ENCODE measurements at places on chromosomes 11 and 22.

- no peak for DNase-seq
These were observed 5.1 kb upstream of the APLP2 start for GRCh38 chr11:130064596-130064995.

GRCh38 chr11:93329936-93330445 lies 551 bp upstream of the DEUP1 start:
- no peak for DNase-seq

DNA sequence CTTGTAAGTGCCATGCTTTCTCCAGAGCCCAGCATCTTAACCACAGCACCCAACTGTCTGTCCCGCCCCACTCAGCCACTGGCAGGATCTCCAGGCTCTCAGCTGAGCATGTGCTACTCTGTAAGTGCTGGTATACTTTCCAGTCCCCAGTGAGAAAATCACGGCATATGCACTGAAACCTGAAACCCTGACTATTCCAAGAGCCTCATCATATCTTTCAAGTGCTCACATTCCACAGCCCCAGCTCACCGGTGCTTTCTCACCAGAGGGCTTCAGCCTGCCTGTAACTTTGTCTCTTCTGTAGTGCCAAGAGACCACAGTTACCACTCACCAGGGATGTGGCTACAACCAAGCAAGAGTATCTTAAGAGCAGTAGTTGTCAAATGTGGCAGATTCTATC lies 24.4 kb upstream of the PAMR1 start:
- no peak for DNase-seq

- no peak for DNase-seq
These were observed 235.0 kb downstream of the MIAT start for GRCh38 chr22:26892166-26893041.

DNA sequence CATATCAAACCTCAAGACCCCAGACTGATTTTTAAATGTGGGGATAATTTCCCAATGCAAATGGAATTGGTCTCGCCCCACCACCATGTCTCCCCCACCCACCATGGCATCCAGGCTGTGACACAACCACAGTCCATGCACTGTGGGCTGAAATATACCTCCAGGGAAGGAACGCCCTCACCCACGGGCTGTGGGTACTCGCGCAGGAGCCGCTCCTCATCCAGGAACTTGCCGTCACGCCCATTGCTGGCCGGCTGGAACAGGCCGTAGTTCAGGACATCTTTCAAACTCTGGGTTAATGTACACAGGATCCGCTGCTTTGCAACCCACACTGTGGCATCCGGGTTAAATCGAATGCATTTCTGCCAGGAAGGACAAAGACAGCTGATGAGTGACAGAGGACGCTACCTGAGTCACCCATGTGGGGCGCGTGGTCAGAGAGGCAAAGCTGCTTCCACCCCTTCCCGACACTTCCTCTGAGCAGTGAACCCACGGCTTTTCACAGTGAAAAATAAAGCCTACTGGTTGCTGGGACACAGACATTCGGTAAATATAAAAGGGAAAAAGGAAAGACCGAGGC lies 133.6 kb downstream of the SHANK2 start:
- no peak for DNase-seq

DNA sequence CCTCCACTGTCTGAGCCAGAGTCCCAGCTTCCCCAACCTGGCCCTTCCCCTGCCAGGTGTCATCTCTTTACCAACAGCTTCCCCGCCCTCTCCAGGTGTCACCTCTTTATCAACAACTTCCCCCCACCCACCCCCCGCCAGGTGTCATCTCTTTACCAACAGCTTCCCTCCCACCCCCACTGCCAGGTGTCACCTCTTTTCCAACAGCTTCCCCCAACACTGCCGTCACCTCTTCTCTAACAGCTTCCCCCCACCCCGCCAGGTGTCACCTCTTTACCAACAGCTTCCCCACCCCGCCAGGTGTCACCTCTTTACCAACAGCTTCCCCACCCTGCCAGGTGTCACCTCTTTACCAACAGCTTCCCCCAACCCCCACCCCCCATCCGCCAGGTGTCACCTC lies 29.8 kb upstream of the TTLL12 start:
- DNase-seq, result no peak

DNA sequence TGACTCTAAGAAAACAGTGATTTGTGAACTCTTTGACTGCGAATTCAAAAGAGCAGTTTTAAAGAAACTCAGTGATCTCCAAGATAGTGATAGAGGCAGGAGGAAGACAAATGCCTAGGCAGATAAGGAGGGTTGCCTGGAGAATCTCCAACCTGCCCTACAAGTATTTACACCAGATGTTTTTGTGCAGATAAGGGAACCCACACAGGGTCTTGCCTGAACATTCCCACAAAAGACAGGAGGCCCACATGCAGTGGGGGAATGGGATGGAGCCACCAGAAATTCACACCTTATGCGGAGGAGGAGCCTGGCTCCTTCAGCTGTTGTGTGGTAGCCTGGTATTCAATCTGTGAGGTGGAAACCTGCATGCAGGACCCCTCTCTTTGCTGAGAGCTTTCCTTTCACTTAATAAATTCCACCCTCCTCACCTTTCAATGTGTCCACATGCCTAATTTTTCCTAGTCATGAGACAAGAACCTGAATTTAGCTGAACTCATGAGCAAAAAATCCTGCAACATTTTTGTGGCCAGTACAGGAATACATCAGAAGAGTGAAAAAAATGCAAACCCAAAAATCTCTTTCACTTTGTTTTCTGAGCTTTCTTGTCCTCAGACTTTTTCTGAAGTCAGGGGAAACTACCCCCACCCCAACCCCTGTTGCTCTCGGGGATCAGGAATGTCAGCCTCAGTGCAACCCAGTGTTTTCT lies 8.1 kb upstream of the GLYAT start:
- DNase-seq, result no peak

GRCh38 chr22:49392841-49393510 lies 434.7 kb downstream of the BRD1 start:
- DNase-seq, result no peak

DNA sequence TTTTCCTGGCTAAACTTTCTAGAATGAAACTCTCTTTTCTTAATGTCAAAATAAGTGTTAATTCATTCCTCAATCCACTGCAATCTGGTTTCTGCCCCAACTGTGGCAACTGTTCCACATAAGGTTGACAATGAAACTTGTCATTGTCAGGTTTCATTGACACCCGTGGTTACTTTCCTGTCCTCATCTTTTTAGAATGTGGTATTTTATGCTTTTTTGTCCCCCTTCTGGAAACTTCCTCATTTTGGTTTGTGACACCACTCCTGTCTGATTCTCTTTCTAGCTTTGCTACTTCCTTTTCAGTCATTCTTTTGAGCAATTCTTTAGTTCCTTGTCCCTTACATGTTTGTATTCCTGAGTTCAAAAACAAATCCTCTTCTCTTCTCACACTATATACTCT lies 7.5 kb upstream of the PDE3B start:
- DNase-seq, result no peak

GRCh38 chr11:17443926-17444690 lies 32.5 kb downstream of the ABCC8 start:
- no peak for DNase-seq

GRCh38 chr11:75938543-75938942 lies 123.5 kb downstream of the UVRAG start:
- no peak for DNase-seq

DNA sequence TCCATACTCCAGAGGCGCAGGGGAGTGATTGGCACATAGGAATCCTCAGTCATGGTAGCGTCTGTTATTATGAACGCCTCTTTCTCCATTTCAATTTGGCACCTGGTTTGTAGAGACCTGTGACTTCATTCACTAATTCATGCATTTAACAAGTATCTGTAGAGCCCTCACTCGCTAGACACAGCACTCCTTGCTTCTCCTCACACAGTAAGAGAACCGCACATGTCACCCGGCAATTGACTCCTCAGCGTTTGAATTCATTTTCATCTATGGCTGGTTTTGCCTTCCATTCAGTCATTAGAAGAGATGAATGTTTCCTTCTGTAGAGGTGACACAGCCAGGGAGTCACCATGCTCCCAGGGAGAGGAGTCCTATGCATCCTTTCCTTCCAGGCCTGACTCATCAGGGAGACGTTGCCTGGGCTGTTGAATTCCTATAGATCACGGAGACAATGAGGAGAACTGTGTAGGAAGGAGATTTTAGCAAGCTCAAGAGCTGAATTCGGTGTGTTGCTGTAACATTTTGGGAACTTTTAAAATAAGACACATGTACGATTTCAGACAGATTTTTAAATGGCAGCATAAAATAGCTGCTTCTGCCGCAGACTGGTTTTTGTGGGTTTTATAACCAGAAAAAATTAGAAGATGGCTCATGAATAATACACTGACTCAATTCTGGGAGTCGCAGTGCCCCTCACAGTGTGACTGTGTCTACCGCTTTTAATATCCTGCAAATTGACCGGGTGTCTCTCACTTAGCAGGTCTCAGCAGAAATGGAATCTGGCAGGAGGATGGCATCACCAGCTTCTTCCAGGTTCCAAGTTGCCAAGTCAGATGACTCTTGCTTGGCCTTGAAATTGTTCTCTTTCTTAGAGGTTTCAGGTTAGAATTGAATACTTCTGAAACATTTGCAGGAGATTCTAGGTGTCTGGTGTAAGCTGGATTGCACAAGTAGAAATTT lies 44.4 kb upstream of the CLMP start:
- DNase-seq, result no peak

- no peak for DNase-seq
These were observed 9.6 kb upstream of the UCP3 start for GRCh38 chr11:74018331-74019005.

GRCh38 chr22:30855266-30855665 lies 113.3 kb downstream of the MORC2 start:
- no peak for DNase-seq

- DNase-seq, result no peak
These were observed 312.3 kb downstream of the MN1 start for GRCh38 chr22:27489178-27489675.

DNA sequence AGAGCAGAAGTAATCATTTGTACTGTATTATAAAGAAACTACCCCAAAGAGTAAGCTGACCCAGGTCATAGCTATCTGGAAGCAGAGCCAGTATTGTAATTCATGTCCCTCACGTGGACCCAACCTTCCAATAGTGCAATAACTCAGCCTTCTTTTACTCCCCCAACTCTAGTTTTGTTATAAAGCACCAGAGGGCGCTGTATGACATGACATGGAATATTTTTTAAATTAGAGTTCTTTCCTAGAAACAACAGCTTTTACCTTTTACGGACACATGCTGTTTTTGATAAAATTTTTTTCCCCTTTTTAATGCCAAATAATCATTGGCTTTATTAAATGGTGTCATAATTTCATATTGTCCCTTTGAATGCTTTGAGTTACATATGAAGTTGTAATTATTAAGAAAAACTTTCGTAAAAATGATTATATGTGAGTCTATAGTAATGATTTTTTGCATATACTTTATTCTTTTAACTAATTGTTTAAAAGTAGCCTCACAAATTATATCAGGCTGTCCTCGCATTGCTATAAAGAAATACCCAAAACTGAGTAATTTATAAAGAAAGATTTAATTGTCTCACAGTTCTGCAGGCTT lies 76.9 kb downstream of the DKK3 start:
- DNase-seq, result no peak

GRCh38 chr11:75656044-75656727 lies 12.7 kb downstream of the MAP6 start:
- DNase-seq, result no peak

DNA sequence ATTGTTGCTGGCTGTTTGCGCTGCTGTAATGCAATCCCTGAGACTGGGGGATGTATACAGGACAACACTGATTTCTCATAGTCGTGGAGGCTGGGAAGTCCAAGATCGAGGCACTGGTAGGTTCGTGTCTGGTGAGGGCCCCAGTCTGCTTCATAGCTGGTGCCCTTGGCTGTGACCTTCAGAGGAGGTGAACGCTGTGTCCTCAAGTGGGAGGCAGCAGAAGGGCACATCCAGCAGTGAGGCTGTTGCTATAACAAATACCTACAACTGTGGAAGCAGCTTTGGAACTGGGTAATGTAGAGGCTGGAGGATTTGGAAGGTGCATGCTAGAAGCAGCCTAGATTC lies 21.3 kb downstream of the KRTAP5-5 start:
- DNase-seq, result no peak

DNA sequence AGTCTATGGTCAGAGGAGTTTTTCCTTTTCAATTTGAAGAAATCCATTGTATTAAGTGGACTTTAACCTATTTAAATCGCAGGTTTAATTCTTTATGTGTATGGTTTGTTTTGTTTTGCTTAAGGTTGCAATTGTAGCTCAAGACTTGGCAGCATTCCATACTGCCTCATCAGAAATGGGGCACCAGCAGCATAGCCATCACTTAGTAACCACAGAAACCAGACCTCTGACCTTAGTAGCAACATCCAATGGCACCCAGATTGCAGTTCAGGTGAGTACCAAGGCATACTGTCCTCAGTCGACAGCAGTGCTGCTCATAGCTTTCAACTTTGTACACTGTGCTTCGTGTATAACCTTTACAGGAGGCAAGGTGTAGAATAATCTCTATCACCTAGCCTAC lies 48.4 kb upstream of the WEE1 start:
- no peak for DNase-seq

- no peak for DNase-seq
These were observed 456 bp upstream of the SPI1 start for GRCh38 chr11:47378836-47379170.

DNA sequence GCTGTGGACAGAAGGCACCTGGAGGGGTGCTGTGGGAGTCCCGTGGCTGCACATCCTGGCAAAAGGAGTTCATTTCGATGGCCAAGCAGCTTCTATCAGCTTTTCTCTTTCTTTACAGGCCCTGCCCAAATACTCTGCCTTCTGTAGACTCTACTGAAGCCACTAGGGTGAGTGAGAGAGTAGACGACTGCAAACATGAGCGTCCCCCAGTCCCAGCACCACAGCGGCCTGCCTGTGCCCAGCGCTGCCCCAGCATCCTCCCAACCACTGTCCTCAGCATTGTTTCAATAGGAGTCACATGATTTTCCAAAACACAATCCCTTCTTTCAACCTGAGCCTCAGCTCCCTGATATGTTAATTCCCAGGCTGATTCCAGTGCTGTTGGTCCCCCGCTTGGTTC lies 110.0 kb downstream of the KIRREL3 start:
- no peak for DNase-seq

DNA sequence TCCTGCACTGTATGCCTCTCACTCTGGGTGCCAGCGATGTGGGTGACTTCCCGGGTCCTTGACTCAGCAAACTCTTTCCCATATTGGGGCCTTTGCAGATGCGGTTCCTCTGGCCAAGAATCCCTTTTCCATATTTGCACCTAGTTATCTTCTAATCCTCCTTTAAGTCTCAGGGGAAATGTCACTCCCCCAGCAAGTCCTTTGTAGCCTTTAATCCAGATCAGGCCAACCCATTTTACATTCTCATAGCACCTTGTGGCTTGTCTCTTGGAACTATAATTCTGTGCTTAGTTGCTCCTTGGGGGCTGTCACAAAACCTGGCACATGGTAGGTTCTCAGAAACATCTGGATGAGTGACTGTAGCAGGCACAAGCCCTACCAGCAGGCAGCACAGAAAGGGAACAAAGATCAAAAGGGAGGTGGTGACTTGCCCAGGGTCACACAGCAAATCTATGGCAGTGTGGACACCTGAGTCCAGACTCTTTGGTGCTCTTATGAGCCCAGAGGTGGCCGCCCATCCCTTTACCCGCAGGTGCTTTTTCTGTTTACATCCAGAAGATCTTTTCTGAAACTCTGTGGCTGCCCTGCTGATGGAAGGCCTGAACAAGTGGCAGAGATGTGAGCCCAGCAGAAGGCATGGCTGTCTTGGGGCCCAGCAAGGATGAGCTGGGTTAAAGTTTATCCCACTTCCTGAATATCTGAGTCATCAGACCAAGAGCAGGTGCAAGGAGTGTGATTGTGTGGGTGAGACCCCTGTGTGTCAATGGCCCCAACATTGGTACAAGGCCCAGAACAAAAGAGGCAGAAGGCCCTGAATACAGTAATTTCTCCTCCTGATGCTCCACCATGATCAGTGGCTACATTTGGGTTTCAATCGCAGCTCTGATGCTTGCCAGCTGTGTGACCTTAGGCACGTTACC lies 78.6 kb upstream of the GRK3 start:
- no peak for DNase-seq

GRCh38 chr11:113528982-113529381 lies 53.8 kb upstream of the DRD2 start:
- no peak for DNase-seq

Measured in T follicular helper cell (primary cell).